ENCODE measurements at places on chromosomes 6 and 20.
A peak's percentile ranks its signal among the peaks of the same experiment; 100 is the strongest.

DNA sequence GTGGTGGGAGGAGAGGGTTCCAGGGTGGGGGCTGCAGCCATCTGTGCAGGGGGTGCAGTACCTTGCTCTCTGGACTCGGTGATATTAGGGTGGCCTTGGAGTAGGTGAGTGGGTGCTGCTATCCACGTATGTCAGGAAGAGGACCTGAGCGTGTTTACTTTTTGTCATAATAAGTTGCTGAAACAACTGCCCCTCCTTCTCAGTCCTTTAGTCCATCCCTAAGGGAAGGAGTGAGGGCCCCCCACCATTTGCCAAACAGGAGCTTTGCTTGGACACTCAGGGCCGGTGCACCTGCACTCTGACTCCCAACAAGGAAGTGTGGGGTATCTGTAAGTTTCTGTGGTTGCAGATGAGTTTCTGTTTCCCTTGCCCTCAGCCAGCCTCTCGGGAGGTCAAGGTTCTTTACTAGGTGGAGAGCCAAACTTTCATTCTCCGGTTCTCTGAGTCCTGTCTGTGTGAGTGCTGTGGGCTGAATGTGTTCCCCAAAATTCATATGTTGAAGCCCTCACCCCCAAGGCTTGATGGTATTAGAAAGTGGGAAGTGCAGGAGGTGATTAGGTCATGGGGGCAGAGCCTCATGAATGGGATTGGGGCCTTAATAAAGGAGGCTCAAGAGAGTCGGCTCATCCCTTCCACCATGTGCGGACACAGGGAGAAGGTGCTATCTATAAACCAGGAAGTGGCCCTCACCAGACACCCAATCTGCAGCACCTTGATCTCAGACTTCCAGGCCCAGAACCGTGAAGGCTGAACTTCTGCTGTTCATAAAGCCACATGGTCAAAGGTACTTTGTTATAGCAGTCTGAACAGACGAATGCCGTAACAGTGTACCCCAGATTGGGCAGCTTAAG, 19.6 kb upstream of the CCR6 start:
- no peak for DNase-seq

DNA sequence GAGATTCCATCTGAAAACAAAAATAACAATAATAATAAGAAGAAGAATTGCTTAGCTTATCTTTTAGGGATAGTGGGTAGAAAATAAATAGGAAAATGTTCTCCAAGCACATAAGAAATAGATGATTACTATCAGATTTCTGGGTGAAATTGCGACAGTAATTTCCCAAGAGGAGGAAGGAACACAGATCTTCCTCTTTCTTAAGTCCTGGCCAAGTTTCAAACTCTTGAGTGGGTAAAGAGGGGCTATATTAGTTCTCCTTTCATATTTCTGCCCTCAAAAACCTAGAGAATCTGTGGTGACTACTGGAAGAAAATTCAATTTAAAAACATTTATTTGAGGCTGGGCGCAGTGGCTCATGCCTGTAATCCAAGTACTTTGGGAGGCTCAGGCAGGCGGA, 63.7 kb downstream of the PHACTR2 start:
- no peak for DNase-seq

- peak; percentile 78 for DNase-seq
Observed at GRCh38 chr20:56359212-56360132, 698 bp downstream of the FAM210B start.

DNA sequence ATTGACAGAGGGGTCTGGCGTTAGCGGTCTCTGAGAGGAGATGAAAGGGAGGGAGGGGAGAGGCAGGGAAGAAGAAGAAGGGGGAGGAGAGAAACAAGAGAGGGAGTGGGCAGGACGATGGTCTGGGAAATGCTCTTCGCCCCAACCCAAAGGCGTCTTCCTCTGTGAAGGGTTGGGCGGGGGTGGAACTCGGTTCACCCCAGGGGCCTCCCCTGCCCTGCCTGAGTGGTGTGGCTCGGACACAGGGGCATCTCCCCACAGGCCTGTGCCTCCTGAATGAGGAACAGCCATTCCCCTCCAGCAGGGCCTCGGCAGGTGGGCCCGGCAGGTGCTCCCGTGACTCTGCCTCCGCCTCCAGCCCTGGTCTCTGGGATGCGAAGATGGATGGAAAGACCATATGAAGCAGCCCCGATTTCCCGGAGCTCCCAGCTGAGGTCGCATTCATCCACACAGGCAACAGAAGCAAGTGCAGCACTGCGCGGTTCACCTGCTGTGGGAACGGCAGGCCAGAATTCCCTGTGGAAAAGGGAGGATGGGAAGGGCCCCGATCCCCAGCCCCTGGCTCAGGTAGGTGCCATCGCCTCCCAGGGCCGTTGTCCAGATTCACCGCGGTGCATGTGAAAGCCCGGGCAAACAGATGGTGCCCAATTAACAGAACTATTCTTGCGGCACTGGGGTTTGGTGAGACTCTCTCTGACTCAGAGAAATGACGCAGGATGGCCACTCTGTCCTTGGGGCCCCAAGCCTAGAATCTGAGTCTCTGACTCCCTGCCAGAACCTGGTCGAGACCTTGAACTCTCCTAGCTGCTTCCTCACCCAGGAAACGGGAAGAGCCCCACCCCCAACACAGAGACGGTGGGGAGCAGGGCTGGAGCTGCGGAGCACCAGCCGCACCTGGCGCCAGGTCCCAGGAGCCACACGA, 29.4 kb upstream of the RPS6KA2 start:
- no peak for DNase-seq

GRCh38 chr6:35487658-35488516, 9.0 kb downstream of the TEAD3 start:
- no peak for DNase-seq

DNA sequence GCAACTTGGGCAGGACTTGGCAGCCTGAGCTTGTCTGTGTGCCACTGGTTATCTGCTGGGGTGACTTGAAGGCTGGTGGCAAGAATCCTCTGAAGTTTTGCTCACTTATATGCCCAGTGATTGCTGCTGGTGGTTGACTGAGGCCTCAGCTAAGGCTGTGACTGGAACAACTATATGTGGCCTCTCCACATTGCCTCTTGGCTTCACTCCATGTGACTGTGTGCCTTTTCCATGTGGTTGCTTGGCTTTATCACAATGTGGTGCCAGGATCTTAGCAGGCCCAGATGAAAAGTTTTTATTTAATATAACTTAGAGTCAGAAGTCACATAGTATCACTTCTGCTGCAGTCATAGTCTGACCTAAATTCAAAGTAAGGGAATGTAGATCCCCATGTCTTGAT, 104.5 kb downstream of the ADAT2 start:
- no peak for DNase-seq
